ENCODE measurements at places on chromosomes 12 and 14. TPM values are rescaled to one million over a fixed set of nuclear protein-coding genes. Genes with fewer than 3 reads are reported as not detected.

DNA sequence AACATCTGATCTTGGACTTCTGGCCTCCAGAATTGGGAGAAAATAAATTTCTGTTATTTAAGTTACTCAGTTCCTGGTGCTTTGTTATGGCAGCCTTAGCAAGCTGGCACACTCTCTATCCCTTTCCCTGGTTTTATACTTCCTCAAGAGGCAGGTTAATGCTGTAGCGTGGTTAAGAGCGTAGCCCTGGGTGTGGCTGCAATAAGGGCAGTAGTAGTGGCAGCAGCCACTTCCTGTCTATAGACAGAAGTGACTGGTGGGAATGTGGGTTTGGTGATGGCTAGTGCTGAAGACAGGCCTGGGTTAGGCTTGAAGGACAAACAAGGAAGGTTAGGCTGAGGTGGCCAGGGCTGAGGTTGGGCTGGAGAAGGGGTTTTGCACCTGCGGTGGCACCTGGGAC lies 3.6 kb upstream of the LGALS3 start:
- DNase-seq: no peak

ISM2 gene
- 0.45 TPM for total RNA-seq

LRRC43 gene
- 1.9 TPM for total RNA-seq

RTN1 gene
- 527 TPM for total RNA-seq

EIF5 gene
- total RNA-seq: 129 TPM

UBE2N gene
- total RNA-seq: 133 TPM

- no peak for DNase-seq
Observed at GRCh38 chr12:130336723-130337487, 782 bp upstream of the PIWIL1 start.

NCAPD2 gene
- total RNA-seq: 22.3 TPM

Measured in cerebellum (tissue), 4 donors.